ENCODE measurements at places on chromosomes 5 and 9.

GRCh38 chr9:110810262-110810976 lies 141.8 kb downstream of the MUSK start:
- DNase-seq: no peak

DNA sequence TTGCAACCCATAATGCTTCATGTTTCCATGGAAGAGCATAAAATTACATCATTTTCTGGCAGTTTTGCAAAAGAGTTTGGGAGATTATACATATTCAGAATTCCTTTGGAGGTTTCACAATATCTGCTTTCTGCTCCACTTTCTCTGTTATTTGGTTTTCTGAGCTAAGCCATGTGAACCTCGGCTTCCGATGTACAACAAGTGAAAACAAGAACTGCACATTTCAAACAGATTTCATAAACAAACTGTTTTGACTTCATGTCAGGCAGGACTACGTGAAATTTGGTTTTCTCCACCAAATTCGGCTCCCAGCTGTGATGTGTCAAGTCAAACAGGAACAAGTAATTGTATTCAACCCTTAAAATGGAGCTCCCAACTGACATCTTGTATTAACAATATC lies 609.8 kb downstream of the IRX1 start:
- no peak for DNase-seq

GRCh38 chr5:56947052-56947451 lies 4.9 kb downstream of the MIER3 start:
- no peak for DNase-seq

DNA sequence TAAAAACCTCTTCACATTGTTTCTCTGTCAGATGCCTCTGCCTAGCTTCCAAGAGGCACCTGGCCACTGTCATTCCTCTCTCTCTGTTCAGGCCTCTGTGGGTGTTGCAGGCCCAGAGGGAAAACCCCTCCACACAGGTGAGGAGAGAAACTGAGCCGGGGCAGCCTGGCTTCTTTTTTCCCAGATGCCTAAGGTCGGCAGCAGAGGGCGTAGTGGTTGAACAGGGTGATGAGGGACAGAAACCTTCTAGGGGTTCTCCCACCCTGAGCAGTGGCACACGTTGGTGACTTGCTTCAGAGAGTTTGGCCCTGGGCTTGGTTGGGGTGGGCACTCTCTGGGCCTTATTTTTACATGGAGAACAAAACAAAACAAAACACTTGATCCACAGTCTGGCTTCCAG lies 12.2 kb downstream of the IL9 start:
- DNase-seq: no peak

GRCh38 chr5:153086486-153086885 lies 404.0 kb upstream of the GRIA1 start:
- DNase-seq: no peak

DNA sequence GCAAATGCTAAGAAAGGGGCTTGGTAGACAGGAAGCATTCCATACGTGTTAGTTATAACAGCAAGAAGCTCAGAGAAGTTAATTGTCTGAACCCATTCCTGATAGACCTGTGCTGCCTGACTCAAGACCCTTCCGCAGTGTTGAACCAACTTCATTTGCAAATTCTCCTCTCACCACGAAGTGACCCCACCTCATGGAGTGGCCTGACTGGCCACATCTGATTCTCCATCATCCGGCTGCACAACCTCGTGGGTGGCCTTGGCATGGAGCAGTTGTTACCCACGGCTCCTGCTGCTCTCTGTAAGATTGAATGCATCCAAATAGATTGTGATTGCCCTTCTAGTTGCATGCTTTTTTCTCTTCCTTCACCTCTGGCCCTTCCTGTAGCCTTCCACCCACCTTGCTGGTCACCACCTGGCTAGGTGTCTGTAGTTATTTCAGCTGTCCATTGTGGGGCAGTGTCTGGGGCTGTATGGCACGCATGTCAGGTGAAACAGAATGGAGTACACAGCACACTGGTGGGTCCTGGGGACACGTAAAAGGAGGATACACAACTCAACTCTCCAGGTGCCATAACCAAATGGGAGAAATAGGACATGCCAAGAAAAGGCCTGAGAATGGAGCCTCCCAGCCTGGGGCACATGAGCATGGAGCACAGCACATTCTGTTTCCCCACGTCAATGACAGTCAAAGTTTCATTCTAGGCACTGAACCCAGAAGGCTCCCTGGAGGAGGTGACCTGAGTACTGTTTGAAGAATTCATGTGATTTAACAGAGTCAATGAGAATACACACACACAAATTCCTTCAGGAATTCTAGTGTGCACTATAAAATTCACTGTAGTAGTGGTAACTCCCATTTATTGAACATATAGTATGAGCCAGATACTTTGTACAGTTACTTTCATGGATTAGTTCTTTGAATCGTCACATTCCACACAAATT lies 70.5 kb upstream of the PTCH1 start:
- no peak for DNase-seq

Data from stimulated activated CD8-positive, alpha-beta memory T cell treated with anti-CD3 and anti-CD28 coated beads, Interleukin-15, amount 100 ng/mL, for 48 hours (primary cell).